CD4-positive, CD25-positive, alpha-beta regulatory T cell (primary cell): ENCODE measurements at places on chromosomes 1 and 21.

GRCh38 chr1:119285482-119285881, 83.1 kb upstream of the HAO2 start:
- DNase-seq, result no peak

DNA sequence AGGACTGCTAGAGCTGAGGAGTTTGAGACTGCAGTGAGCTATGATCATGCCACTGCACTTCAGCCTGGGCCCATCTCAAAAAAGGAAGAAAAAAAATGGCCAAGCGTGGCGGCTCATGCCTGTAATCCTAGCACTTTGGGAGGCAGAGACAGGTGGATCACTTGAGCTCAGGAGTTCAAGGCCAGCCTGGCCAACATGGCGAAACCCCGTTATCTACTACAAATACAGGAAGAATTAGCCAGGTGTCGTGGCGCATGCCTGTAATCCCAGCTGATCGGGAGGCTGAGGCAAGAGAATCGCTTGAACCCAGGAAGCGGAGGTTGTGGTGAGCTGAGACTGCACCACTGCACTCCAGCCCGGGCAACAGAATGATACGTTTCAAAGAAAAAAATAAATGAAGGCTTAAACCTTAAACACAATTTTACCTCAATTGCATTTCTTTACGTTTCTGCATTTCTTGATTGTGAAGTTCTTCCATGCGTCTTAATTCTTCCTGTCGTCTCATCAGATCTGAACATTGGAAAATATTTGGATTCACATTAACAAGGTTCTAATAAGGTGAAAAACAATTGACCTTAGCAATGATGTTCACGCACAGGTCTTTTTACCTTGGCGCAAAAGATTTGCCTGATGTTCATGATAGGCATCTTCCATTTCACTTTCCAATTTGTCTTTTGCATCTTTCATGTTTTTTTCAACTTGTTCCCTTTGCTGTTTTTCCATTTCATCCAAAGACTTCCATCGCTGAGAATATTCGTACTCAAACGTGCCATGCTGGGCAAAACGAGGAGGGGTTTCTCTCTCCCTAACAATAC, 4.2 kb downstream of the SFPQ start:
- DNase-seq, result no peak

DNA sequence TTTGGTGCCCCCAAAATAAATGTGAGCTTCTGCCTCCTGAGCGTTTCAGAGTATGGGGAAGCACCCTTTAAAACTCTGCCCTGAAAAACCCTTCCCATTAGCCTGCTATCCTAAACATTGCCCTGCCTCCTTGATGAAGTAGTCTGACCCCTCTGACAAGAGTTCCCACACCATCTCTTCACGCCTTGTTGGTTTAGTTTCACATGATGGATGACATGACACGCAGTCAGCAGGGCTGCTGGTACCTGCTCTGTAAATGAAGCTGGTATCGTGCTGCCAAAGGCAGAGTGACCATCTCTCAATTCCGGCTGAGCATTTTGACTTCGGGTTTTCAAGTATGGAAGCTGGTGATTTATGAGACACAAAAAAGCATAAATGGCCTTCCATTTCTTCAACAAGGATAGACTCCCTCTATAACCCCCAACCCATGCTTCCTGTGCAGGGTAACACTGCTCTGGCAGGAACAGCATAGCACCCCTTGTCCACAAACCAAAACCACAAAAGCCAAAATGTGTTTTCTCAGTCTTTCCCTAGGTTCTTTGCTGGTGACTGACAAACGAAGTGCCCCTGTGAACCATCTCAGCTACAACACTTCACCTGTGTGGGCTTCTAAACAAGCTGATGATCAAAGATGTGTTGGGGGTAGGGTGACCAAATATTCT, 444.6 kb downstream of the NUF2 start:
- no peak for DNase-seq

- no peak for DNase-seq
Measured at GRCh38 chr21:42796327-42797062, 82.8 kb downstream of the WDR4 start.
